ENCODE measurements at places on chromosomes 5 and 9.

DNA sequence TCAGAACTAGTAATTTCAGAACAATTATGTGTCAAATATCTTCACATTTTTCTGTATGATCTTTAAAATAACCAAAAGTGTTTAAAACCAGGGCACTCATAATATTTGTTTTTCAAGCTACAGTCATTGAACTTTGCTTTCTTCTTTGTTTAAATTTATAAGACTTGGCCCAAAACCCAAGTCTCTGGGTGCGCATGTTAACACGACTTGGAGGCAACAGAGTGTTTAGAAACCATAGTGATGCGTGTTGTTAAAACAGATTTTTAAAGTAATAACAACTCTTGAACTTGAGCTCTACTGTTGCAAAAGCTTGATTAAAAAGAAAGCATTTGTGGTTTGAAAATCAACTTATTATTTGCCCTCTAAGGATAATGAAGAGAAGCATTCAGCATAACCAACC lies 26.0 kb upstream of the GRIN3A start:
- DNase-seq: no peak

GRCh38 chr9:91994422-91994821 lies 44.4 kb upstream of the ROR2 start:
- DNase-seq: no peak

DNA sequence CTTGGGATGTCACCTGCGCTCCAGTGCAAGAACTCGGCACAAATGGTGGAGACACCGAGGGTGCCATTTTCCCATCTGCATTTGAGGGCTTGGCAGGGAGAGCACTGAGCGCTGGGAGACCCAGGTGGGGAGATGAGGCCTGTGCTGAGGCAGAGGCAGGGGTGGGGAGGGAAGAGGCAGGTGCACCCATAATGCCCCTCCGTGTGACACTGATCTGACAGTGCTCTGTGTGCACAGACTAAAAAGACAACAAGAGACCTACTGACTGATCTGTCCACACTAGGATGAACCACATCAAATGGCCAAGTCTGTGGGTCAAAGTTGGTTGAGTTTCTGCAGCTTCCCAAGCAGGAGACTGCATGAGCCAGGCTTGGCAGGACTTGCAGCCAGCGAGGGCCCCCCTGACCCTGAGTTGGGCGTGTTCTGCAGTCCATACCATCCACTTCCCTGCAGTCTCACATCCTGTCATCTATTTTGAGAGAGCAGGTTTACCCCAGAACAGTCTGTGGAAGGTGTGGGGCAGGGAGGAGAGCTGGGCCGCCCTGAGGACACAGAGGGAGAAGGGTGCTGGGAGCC lies 41.9 kb downstream of the NEK6 start:
- no peak for DNase-seq

DNA sequence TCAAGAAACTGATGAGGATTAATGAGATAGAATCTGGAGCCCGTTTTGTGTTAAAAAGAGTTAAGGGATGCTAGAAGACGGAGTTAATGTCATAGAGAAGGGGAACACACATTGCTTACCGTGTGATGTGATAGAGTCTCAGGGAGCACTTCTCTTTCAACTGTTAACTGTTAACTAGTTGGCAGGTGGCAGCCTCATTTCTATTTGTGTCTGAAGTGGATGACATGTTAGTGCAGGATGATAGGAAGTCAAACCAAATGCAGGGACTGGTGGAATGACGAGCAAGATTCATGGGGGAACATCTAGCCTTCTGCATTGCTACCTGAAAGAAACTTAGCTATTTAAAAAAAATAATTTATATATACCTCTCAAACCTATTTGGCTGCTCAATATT lies 222.7 kb downstream of the MAST4 start:
- no peak for DNase-seq

DNA sequence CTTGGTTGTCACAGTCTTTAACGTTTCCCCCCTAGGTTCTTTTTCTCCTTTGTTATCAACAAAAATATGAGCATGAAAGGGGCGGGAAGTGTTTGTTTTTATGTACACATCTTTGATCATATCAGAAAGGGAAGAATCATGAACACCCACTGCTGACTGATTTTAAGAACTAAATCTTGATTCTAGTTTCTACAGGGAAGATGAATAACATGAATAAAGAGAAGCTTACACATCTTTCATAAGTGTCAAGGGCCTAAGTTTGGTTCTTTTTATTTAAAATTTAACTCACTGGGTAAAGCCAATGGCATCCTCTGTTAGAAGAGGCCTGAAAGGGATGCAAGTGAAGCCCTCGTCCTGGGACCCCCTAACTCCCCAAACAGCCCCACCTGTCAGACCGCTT lies 14.8 kb upstream of the CTNNA1 start:
- DNase-seq: no peak

- DNase-seq: peak; percentile 85
These were observed 99.3 kb upstream of the LRRTM2 start for GRCh38 chr5:138974227-138975063.

GRCh38 chr5:44708602-44709001 lies 100.1 kb upstream of the MRPS30 start:
- DNase-seq: no peak

- no peak for DNase-seq
These were observed 154.1 kb downstream of the ARHGAP26 start for GRCh38 chr5:142924135-142924883.

GRCh38 chr5:10746711-10747110 lies 14.3 kb downstream of the DAP start:
- DNase-seq: no peak

DNA sequence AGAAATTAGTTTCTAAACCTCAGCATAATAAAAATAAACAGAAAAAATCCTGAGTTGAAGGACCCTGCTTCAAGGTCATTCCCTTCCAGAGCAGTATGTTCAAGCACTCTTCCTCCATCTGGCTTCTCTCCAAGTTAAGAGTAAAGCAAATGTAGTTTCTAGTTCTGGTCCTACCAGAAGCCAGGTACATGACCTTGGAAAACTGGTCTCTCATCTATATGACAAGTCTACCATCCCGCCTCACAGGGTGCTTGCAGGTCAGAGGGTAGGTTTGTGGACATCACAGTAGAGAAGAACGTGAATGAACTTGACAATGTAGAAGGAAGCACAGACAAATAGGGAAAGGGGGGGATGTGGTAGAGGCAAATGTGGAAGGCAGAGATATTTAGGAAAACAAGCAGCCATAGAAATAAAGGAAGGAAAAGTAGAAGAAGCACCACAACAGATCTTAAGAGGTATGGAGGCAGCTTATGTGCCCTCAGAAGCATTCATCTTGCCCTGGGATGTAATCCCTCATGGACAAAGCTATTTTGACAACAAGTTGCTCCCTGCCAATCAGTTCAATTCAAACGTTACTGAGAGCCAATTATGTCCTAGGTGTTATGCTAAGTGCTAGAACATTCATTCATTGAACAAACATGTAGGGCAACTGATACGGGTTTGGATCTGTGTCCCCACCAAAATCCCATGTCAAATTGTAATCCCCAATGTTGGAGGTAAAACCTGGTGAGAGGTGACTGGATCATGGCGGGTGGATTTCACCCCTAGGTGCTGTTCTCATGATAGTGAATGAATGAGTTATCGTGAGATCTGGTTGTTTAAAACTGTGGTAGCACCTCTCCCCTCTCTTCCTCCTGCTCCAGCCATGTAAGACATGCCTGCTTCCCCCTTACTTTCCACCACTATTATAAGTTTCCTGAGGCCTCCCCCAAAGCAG lies 23.7 kb upstream of the CTNNAL1 start:
- no peak for DNase-seq

GRCh38 chr5:64615895-64616294 lies 74.4 kb upstream of the SHISAL2B start:
- DNase-seq: no peak

DNA sequence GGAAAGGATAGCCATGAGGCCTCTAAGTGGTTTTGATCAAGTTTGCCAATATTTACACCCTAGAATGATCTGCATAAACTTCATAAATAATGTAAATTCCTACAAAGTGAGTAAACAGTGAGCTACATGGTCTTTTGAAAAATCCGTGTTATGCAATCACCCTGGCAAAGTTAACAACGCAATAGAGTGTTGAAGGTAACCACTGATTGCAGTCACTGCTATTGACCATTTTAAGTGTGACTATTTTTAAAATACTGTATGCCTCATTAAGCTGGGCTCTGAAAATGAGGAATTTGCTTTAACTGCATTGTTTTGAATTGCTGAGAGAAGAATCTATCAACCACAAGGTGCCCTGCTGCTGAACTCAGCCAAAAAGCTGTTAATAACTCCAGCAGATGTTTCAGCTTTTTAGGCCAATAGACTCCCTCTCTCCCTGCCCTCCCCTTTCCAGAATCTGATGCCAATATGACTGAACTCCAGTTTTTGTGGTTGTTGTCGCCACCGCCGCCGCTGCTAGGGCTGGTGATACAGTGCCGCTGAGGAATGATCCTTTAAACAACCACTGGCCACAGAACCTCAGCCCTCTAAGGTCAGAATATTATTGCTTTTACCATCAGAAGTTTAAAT lies 35.3 kb upstream of the SMARCA2 start:
- DNase-seq: no peak

GRCh38 chr5:76490960-76491359 lies 87.9 kb downstream of the IQGAP2 start:
- DNase-seq: no peak

GRCh38 chr9:104725014-104725413 lies 22.5 kb upstream of the NIPSNAP3A start:
- DNase-seq: peak; percentile 71

DNA sequence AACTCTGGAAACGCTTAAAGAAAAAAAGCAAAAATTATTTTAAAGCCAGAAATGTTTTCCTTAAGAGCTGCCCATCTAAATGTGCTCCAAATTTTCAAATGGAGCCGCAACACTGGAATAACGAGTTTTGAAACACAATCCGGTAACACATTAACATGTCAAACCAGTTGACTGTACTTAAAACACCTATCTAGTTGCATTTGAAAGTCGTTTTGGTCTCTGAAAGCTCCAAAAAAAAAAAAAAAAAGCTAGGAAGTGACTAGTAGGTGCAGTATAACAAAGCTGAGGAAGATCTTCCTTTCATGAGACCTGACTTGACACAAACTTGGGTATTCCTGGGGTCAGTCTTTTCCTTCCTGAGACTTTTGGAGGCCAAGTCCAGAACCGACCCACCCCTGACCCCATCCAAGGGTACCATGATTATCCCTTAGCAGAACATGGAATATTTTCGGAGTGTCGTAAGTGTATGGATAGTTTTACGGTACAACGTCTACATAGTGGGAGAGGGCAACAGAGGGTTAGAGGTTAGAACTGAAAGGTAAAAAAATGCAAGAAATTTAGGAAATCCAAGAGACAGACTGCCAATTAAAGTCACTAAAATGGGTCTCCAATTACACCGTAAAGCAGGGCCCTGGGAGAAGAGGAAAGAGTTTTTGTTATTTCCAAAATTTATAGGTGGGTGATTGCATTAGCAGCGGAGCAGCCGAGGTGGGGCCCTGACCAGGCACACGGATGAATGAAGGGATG lies 812 bp downstream of the CETN3 start:
- DNase-seq: no peak

- DNase-seq: no peak
These were observed 221.3 kb downstream of the GRIA1 start for GRCh38 chr5:153711755-153712154.

Data from COR-L47 (cell line).